Bronchial smooth muscle cell (primary cell): ENCODE measurements at places on chromosomes 12 and 14. TPM values are rescaled to one million over a fixed set of nuclear protein-coding genes. Genes with fewer than 3 reads are reported as not detected.

The RFX4 gene
- not detected in 2 replicates for total RNA-seq

The KRT85 gene
- total RNA-seq: not detected in 2 replicates

The DEGS2 gene
- total RNA-seq: 0.16 and 0.26 TPM in 2 replicates

The CLEC2A gene
- not detected in 2 replicates for total RNA-seq

The KRT74 gene
- not detected in 2 replicates for total RNA-seq

The KLRK1 gene
- not detected in 2 replicates for total RNA-seq

The STYK1 gene
- total RNA-seq: 0.16 and 0.69 TPM in 2 replicates

The JPH4 gene
- total RNA-seq: under 0.01 TPM in 1 of 2 replicates, not detected in the other

The XRCC3 gene
- 3.2 and 5.0 TPM in 2 replicates for total RNA-seq

The DCN gene
- 1,434 and 3,853 TPM in 2 replicates for total RNA-seq

The TSPAN8 gene
- not detected in 2 replicates for total RNA-seq

The FMNL3 gene
- 18.0 and 22.6 TPM in 2 replicates for total RNA-seq

The E2F7 gene
- 1.6 and 2.2 TPM in 2 replicates for total RNA-seq

The DLGAP5 gene
- 1.3 and 5.4 TPM in 2 replicates for total RNA-seq

The HCAR1 gene
- under 0.01 and 0.17 TPM in 2 replicates for total RNA-seq

The NR1H4 gene
- total RNA-seq: under 0.01 TPM in 1 of 2 replicates, not detected in the other

The MED6 gene
- 15.2 and 23.0 TPM in 2 replicates for total RNA-seq

The IL26 gene
- total RNA-seq: not detected in 2 replicates

The PTPN6 gene
- 0.09 and 0.79 TPM in 2 replicates for total RNA-seq

The ETNK1 gene
- 22.2 and 23.6 TPM in 2 replicates for total RNA-seq

The STAC3 gene
- total RNA-seq: 0.63 and 0.69 TPM in 2 replicates

The SRGAP1 gene
- 9.3 and 16.5 TPM in 2 replicates for total RNA-seq

The UNC79 gene
- 0.16 and 0.17 TPM in 2 replicates for total RNA-seq

The RHEBL1 gene
- under 0.01 TPM in 1 of 2 replicates, not detected in the other for total RNA-seq
